ENCODE measurements at places on chromosomes 6 and 20.

GRCh38 chr20:13220904-13221297, at the start of gene ISM1:
TSS of gene ISM1 (plus strand) at chr20:13221274. CDS start at chr20:13221777, 503 bp downstream.
- DNase-seq: peak; percentile 27

DNA sequence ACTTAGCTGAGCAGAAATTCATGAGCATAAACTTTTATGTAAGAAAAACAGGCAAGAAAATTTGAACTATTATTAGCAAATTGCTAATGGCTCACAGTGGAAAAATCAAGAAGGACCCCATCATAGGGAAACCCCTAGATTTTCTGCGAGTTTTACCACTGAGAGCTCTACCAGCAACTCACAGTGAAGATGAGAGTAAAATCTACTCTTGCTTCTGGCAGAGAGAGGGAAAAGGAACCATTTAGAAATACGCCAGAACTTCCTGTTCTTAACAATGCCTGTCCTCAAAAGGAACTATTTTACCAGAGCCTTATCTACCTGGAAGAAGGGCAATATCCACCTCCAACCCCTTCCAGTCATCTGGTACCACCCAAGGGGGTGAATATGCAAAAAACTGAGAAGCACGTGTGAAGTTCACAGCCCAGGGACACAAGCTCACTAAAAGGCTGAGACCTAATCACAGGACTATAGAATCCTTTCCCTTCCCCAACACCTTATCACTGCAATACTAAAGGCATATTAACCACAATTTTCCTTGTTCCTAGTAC, 34.4 kb upstream of the ASF1A start:
- DNase-seq: no peak

- peak; percentile 34 for DNase-seq
These were observed at the start of gene RNF182 for GRCh38 chr6:13924949-13925881. TSS of gene RNF182 (plus strand) at chr6:13924952. CDS start at chr6:13977120, 52,168 bp downstream.

DNA sequence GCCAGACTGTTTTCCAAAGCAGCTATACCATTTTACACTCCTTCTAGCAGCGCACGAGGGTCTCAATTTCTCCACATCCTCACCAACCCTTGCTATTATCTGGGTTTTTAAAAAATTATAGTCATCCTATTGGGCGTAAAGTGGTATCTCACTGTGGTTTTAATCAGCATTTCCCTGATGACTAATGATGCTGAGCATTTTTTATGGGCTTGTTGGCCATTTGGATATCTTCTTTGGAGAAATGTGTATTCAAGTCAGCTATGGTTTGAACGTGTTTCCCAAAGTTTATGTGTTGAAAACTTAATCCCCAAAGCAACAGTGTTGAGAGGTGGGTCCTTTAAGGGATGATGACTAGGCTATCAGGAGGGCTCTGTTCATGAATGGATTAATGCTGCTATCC, 6.7 kb downstream of the MCUR1 start:
- DNase-seq: no peak

- no peak for DNase-seq
These were observed 166.4 kb upstream of the RNF217 start for GRCh38 chr6:124795643-124796463.

- no peak for DNase-seq
These were observed 67.1 kb upstream of the GFRAL start for GRCh38 chr6:55260181-55260580.

- DNase-seq: no peak
These were observed 54.4 kb upstream of the CCDC28A start for GRCh38 chr6:138719011-138719635.

GRCh38 chr6:4581468-4582385, 194.5 kb upstream of the CDYL start:
- no peak for DNase-seq

GRCh38 chr6:134317471-134318131, at the start of gene SGK1:
TSS of gene SGK1 (minus strand) at chr6:134318112. CDS start at chr6:134317460, 652 bp downstream.
- no peak for DNase-seq

- no peak for DNase-seq
These were observed 9.5 kb upstream of the ATRN start for GRCh38 chr20:3461211-3461771.

DNA sequence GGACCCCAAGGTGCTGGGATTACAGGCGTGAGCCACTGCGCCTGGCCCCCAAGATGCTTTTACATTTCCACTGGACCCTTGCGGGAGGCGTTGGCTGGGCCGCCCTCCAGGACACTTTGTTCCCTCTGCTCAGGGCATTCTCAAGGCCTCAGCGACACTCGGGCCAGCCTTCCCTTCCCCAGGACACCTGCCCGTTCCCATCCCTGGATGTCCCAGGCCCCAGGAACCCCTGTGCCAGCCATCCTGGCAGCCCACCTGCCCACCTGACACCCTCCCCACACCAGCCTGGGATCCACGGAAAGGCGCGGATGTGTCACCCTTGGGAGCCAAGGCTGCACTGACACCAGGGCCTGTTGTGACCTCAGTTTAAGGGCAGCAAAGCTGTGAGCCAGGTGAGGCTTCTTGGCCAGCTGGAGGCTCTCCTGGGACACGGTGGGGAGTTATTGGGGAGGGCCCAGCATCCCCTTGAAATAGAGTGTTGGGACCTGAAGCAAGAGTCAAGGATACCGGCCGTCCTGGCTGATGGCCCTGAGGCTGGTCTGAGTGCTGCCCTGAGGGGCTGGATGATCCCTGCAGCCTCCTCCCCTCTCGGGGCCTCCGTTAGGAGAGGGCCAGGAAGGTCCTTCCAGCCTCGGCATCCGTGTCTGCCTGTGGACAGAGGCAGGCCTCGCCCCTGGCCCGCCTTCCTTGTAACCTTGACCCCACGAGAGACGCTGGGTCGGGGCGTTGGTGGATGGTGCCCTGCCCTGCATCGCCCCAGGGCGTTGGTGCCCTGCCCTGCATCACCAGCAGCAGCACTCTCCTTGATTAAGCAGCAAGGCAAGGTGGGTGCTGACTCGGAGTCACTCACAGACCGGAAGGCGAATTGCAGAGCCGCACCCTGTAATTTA, 84.2 kb upstream of the BHLHE23 start:
- DNase-seq: no peak

GRCh38 chr6:14664621-14665315, 547.2 kb downstream of the CD83 start:
- DNase-seq: no peak

GRCh38 chr6:141878686-141879085, 254.0 kb upstream of the GJE1 start:
- DNase-seq: no peak

- no peak for DNase-seq
These were observed 71.1 kb downstream of the FIG4 start for GRCh38 chr6:109762166-109762565.

GRCh38 chr6:134389658-134390057, 71.7 kb upstream of the SGK1 start:
- no peak for DNase-seq

DNA sequence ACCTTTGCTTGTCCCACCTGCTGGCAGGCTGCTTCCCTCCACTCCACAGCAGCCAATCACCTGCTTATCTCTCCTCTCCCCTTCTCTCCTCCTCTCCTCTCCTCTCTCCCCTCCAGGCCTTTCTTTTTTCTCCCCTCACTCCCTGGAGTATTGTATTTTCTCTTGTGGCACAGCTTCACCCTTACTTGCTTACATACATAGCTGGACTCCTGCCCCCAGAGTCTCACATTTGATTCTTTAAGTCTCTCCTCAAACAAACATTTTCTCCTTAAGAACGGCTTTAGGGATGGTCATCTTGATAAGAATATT, 3.6 kb upstream of the LY86 start:
- no peak for DNase-seq

- no peak for DNase-seq
These were observed 4.5 kb upstream of the CITED2 start for GRCh38 chr6:139378882-139379341.

DNA sequence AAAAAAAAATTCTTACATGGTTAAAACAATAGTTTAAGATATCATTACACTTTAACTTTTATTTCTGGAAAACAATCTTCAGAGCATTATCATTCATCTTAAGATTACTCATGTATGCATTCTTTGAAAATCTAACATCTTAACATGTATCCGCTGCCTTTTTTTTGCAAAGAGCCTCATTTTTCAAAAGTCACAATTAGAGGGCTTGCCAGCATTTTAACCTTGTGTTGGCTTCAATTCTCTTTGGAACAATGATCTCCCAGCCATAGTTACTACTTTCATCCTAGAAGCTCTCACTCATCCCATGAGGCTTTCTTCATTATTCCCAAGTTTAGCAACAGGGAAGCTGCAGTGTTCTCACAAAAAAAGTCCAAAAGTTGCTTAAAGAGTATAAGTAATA, 330.8 kb downstream of the BCKDHB start:
- no peak for DNase-seq

DNA sequence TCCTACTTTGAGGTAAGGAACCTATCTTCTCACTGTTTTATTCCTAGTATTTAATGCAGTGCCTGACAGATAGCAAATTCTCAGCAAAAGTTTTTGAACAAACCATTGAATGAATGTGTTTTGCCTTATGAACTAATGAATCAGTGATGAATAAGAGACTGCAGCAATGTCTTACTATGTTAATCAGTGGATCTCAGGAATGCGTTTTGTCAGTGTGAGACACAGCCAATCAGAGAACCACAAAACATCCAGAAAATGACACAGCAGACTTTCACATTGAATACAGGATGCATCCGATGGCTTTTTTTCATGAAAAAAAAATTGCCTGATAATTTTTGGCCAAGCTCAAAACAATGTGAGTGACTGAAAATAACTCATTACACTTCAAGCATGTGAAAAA, 270.5 kb downstream of the BMP2 start:
- DNase-seq: no peak

GRCh38 chr6:56381801-56382251, 134.4 kb upstream of the COL21A1 start:
- no peak for DNase-seq

- DNase-seq: no peak
These were observed 61.7 kb downstream of the RIOK1 start for GRCh38 chr6:7451326-7451725.

GRCh38 chr20:17066902-17067301, 159.9 kb upstream of the PCSK2 start:
- no peak for DNase-seq

GRCh38 chr6:39389484-39389767, 66.9 kb upstream of the KCNK16 start:
- no peak for DNase-seq

- no peak for DNase-seq
These were observed 166.7 kb downstream of the PRKN start for GRCh38 chr6:162560891-162561290.

- DNase-seq: no peak
These were observed 12.6 kb downstream of the ANKEF1 start for GRCh38 chr20:10047427-10047826.

GRCh38 chr20:12965212-12965869, 43.4 kb upstream of the SPTLC3 start:
- DNase-seq: no peak

GRCh38 chr20:3658716-3659491, 4.3 kb downstream of the GFRA4 start:
- DNase-seq: no peak

- no peak for DNase-seq
These were observed 81.0 kb downstream of the SH3BGRL2 start for GRCh38 chr6:79712144-79712543.

DNA sequence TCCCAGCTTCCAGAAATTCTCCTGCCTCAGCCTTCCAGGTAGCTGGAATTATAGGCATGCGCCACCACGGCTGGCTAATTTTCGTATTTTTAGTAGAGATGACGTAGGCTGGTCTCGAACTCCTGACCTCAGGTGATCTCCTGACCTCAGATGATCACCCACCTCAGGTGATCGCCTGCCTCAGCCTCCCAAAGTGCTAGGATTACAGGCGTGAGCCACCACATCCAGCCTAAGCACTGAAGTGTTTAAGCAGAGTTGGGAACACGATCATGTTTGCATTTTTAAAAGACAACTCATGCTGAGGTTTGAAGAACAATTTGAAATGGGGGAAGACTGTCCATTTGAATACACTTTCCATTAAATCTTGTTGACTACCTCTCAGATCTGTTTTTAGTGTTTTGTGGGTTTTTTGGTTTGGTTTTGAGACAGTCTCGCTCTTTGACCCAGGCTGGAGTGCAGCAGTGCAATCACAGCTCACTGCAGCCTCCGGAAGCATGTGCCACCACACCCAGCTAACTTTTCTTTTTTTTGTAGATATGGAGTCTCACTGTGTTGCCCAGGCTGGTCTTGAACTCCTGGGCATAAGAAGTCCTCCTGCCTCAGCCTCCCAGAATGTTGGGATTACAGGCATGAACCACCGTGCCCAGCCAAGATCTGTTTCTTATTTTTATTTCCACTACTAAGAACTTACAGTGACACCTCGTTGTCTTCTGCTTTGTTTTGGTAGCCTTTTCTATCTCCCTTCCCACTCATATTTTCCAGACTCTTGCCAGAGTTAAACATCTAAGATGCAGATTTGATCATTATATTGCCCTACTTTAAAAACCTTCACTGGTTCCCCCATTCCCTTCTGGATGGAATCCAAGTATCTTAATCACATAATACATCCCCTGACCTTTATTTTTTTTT, 5.5 kb downstream of the CASP8AP2 start:
- DNase-seq: peak; percentile 43

Measured in activated T-cell treated with anti-CD3 and anti-CD28 coated beads for 48 hours (primary cell).